ENCODE measurements at places on chromosomes 6 and 20. TPM values are rescaled to one million over a fixed set of nuclear protein-coding genes. Genes with fewer than 3 reads are reported as not detected.

PTCHD4 gene
- total RNA-seq: 3.6 TPM

TTBK1 gene
- 47.3 TPM for total RNA-seq

- DNase-seq: no peak
Measured at GRCh38 chr6:43541774-43542471, 25.0 kb downstream of the POLR1C start.

- DNase-seq: no peak
Measured at GRCh38 chr6:1708122-1708521, 98.4 kb downstream of the FOXC1 start.

GRCh38 chr20:38355161-38356012 lies 9.1 kb downstream of the LBP start:
- DNase-seq: no peak

DNA sequence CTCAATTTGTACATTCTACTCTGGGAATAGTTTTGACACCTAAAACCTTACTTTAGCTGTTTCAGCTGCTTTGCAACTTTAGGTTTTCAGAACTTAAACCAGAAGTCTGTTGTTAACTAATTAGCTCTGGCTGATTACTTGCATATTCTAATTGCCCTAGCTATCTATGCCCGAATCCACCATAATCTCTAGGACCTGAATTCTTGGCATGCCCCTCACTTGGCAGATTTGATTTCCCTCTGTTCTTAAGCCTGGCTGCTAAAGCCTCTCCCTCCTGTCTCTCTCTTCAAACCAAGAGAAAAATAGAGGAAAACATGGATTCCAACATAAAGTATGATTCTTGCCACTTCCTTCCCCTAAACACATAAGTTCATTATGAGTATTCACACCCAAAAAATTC lies 35.0 kb upstream of the LIN28B start:
- no peak for DNase-seq

GRCh38 chr6:117907601-117908245 lies 659 bp downstream of the SLC35F1 start:
- DNase-seq: peak; percentile 71

- no peak for DNase-seq
Measured at GRCh38 chr20:50226093-50226974, 35.7 kb downstream of the CEBPB start.

DNA sequence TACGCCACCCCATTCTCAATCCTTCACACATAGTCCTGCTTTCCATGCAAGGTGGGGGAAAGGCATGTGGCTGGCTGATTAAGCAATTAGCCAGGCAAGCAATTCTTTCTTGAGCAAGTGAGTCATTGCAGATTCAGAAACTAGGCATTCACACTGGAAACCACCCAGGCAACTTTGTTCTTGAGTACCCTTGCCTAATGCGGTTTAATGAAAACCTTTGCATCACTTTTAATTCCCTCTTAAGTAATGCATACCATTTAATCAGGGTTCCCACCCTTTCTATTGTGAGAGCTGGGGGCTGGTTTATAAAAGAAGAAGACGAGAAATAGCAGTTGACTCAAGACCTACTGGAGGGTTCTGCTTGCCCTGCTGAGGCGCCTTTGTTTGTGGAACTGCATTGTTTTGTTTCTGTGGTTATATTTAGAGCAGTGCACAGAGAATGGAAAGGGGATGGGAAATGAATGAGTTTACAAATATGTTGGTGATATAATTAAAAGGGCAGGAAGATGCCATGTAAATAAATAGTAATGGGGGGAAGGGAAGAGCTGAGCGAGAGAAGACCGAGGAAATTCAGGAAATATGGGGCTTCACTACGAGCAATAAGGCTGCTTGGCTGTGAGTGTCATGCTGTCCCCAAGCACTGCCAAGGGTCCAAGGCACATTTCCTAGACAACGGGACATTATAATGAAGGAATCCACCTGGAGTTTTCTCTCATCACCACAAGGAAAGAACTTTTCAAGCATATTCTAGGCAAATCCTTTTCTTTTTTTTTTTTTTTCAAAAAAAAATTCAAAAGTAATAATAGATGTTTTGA lies 48.8 kb upstream of the TSHZ2 start:
- DNase-seq: no peak

- DNase-seq: no peak
Measured at GRCh38 chr6:117328500-117328899, 63.1 kb downstream of the VGLL2 start.

DNA sequence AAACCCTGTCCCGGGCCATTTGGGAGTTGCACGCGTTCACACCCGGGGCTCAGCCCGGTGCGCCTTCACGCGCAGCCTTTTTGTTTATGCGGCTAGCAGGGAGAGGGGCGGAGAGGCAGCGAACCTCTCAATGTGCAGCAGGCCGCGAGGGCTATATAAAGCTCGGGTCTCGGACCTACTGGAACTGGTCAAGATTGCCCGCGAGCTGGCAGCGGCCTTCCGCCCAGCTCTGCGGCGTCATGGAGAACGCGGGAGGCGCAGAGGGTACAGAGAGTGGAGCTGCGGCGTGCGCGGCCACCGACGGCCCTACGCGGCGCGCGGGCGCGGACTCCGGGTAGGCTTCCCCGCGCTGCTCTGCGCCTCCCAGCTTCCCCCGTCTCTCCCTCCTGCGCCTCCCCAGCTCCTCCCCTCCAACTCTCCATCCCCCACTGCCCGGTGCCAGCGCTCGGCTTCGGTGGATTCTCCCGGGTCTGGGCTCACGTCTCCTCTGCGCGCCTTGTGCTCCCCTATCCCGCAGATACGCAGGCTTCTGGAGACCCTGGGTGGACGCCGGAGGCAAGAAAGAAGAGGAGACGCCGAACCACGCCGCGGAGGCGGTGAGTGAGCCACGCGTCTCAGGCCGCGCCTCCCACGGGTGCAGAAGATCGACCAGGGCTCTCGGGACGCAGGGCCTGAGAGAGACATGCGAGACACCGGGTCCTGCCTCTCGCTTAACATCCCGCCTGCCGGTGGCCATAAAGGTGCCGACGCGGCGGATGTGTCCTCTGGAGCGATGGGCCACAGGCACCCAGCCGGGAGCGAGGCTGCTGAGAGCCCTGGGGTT lies at the start of gene RIPPLY2:
RIPPLY2 (plus strand) TSS at position 183 of the 823 bp plus-strand sequence; CDS start at position 240, 57 bp downstream.
- DNase-seq: peak; percentile 77

DNA sequence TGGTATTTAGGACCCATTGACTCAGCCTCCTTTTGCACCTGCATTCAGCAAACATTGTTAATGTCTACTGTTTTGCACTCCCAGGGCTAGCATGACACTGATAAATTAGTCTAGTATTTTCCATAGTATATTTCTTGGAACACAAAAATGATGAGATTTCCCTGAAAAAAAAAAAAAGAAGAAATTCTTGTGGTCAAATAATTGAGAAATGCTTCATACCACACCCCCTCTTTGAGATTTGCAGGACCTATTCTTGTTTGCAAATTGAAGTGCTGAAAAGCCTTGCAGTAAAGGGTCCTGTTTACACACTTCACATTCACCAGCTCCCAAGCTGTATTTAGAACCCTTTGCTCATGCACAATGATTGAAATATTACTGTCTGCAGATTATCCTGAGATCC lies 36.3 kb upstream of the CLIC5 start:
- no peak for DNase-seq

DNA sequence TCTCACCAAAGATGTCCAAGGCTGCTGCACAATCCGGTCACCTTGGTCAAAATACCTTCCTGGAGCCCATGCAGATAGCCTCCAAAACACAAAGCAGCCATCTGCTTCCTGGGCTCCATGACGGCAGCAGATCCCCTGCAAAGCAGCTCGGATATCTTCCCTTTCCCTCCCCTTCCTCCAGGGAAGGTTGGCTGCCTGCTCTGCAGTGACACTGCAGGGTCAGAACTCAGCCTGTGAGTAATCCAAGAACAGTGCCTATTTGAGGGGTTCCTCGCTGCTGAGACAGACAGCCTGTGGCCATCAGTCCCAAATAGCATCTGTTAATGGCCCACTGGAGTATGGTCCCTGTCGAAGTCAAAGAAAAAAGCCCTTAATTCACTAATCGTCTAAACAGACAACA lies 270.8 kb downstream of the PREX1 start:
- peak; percentile 36 for DNase-seq

DNA sequence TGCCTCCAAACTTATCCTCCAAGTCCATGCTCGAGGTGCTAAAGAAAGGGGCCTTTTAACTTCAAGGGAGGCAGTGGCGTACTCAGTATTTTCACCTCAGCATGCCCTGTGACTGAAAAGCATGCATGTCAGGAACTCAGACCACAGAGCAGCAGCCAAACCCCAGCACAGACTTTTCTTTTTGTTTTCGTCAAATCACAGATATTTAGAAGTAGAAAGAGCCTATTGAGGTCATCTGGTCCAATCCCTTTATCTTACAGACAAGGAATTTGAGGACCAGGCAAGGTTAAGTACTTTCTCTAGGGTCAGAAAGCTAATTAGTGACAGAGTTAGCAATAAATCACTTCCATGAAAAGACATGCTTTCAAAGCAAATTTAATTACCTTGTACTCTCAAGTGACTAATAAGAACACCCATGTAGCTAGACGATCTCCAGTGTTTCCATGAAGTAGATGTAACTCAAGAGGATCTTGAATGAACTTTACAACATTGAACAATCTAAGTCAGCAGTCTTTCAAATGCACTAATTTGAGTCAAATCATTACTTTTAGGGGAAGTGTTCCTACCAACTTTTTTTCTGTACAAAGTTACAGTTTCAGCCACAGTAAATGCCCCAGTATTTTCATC lies 35.9 kb downstream of the MOXD1 start:
- no peak for DNase-seq

- DNase-seq: no peak
Measured at GRCh38 chr6:64622944-64623343, 987.3 kb downstream of the PHF3 start.

DNA sequence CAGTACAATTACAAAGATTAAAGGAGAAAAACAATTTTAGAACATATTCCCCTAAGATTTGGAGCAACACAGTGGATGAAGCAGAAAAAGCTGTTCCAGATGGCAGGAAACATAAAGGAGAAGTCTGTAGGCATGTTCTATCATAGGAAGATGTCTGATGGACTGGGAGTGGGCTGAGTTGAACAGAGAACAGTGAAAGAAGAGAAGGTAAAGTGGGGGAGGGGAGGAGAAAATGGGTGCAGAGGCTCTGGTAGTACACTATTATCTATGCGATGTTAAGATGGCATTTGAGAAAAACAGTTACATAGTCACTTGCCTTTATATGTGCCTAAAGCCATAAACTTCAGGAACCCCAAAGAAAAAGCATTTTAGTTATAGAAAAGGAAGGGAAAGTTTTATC lies 4.2 kb upstream of the PHIP start:
- DNase-seq: no peak
